GM19239 (cell line): ENCODE measurements at places on chromosomes 12 and 14.

DNA sequence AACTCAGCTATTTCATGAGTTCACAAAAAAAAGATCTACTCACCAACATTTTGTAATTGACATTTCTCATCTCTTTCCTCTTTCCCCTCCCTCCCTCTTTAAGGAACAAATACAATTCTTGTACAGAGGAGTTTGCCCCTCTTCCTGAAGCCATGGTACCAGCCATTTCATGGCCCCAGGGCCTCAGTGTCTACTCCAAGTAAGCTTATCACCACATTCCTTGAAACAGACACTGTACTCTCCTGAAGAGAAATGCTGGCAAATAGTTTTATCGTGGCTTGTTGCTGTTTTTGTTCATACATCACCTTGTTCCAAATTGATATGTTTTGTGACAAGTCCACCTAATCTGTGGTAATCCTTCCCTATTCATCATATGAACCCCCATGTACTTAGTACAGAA is 29.7 kb upstream of the IGF1 start:
- no peak for DNase-seq

- no peak for DNase-seq
Observed at GRCh38 chr12:69252033-69252432, 12.7 kb downstream of the CPSF6 start.

DNA sequence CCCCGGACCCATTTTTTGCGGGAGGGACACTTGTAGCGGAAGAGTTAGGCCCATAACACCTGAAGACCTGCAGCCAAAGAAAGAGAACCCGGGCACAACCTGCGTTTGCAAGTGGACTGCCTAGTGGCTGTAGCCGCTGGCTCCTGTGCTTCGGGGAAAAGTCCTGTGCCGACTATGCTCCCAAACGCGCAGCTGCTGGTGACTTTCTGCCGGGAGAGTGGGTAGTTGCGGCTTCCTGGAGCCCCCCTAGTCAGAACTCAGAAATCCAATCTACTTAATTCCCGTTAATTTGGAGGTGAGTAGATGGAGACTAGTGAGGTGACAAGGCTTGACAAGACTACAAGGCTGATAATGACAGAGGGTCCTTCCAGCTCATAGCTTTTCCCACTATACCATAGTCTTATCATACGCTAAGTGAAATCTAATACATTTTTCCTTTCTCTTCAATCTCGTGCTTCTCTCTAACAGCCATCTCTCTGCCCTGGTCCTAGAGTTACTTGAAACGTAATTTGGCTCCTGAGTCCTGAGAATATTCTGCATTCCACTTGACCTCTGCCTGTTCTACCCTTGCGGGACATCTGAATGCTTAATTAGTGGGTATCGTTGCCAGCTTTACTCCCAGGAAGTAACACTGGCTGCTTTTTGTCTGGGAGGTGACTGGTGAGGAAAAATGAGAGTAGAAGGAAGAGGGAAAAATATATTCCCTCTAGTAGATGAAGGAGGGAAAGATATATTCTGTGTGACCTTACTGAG is 556 bp downstream of the MTHFD1 start:
- no peak for DNase-seq

DNA sequence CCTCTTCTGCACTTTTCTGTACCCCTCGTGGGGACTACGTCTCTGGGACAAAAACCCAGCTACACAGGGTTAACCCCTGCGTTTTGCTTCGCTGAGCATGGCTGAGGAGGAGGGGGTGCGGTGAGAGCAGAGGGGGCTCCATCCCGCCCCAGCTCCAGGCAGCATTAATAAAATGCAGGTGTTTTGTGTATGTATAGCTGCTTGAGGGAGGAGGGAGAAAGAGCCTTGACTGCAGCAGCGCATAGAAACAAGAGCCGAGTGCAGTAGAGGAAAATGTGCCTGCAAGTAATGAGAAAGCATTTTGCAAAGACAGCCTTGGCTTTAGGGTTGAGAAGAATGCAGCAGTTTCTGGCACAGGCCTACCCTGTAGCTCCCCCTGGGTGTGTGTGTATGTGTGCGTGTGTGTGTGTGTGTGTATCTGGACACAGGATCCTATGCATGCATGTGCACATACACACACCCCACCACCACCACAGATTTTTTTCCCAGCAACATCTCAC is 103.9 kb downstream of the ZFP36L1 start:
- no peak for DNase-seq

DNA sequence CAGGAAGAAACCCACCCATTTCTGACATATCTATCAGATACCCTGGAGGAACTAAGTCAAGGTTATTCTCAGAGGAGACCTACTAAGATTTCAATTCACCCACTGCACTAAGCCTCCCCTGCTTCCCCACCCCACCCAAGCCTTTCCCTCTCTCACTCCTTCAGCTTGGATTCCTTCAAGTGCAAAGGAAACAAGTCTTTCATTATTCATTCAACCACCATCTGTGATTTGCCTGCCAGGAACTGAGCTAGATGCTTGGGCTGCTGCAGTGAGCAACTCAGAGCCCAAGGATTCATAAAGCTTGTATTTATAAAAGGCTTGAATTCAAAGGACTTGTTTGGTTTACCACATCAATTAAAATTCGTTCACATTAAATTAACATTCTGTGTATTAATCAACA is 161.3 kb downstream of the GXYLT1 start:
- no peak for DNase-seq

DNA sequence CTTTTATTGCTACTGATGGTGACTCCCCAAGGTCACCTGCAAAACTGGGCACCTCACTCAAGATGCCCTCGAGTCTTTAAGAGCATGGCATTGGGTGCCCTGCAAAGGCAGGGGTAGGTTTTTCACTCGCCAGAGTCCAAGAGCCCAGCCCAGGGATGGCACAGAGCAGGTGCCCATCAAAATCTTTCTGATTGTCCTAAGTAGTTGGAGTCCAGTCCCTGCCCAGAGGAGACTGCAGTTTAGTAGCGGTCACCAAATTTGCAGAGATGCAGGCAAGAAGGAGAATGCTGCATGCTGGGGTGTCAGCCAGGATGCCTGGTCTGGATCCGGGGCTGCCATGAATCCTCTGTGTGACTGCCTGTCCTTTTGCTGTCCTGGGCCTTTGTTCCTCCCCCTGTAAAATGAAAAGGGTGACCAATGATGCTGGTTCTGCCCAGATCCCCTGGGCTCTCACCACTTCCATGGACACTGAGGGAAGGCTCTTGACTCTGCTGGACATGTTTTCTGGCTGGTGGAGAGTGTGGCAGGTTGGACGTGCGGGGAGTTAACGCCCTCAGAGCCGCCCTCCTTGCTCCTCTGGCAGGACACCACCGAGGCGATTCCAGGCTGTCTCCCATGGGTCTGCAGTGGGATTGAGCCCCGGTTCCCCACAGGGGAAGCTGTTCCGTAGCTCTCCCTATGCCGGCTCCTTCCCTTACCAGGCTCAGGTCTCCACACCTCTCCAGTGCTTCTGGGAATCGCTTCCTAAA is 41.3 kb downstream of the DLK1 start:
- DNase-seq, result no peak

GRCh38 chr12:48828293-48828692 is 10.0 kb downstream of the CACNB3 start:
- DNase-seq, result no peak

DNA sequence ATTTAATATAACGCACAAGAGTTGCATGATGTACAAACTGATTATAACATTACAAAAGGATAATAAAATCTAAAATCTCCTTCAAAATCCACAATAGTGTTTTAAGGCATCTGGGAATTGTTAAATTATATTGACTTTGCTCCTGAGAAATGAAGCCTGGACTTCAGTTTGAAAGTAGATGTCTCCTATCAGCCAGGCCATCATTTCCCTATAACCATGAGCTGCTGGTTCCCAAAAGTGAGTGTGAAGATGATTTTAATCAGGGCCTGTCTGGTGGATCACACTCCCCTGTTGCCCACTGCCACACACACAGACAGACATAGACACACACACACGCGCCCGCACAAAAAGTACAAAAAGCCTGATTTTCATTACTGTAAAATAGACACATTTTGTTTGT is 480.7 kb downstream of the RPS29 start:
- no peak for DNase-seq
